ENCODE measurements at places on chromosomes 3 and 15. TPM values are rescaled to one million over a fixed set of nuclear protein-coding genes. Genes with fewer than 3 reads are reported as not detected.

The SLC27A2 gene
- 22.5 TPM for total RNA-seq

The TRIM42 gene
- total RNA-seq: not detected

The SLC6A11 gene
- not detected for total RNA-seq

The TAGLN3 gene
- total RNA-seq: 0.78 TPM

The CNTN4 gene
- not detected for total RNA-seq

The FMN1 gene
- not detected for total RNA-seq

Data from activated CD4-positive, alpha-beta memory T cell treated with anti-CD3 and anti-CD28 coated beads for 36 hours (primary cell).